ENCODE measurements at places on chromosomes 7 and 10.

DNA sequence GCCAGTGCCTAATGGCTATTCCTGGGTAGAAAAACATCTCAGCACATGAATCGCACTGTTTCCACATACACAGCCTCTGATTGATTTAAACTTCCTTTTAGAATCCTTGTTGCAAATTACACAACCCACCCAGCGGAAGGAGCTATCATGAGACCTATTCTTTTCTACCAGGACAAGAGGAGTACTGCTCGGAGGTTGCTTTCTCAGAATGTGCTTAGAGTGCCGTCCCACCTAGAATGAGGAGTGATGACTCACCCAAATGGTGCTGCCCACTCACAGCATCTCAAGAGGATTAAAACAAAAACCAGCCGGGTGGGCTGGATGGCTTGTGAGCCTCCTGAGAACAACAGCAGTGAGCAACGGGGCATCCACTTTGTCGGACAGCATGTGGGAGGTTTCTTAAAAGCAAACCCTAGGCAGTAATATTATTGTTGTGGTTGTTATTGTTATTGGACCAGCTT lies 128.9 kb downstream of the DGKI start:
- no peak for DNase-seq

GRCh38 chr7:44320141-44320540 lies 5.3 kb downstream of the CAMK2B start:
- DNase-seq: no peak

DNA sequence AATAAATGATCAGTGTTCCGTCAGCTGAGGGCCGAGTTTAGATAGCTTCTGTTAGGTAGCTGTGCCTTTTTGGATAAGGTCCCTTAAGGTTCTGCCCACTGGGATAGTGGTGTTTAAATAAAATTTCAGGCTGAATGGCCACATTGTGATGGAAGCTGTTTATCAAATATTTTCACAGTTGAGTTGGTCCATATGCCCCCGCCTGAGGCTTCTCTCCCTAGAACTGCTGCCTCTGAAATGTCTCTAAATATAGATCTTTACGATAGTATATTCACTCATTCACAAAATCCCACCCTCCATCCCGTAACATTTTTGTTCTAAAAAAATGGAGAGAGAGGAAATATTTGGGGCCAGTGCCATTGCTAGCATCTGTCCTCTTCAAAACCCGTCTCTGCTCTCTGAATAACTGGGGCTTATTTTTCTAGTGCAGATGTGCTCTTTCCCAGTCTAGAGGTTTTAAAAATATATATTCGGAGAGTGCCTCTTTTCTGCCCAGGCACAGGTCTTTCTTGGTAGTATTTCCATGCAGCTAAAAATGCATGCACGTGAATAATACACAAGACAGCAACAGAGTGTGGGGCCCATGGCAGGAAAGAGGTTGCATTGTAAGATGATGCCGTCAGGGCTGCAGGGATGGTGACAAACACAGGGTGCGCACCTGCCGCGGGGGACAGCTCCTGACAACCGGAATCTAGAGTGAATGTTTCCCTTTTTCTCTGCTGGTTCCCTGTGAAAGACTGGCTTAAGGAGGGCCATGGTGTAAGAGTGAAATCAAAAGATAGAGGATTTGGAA lies 105.4 kb upstream of the BTBD16 start:
- DNase-seq: no peak

GRCh38 chr10:47287805-47288204 lies 12.2 kb upstream of the GDF10 start:
- DNase-seq: no peak

DNA sequence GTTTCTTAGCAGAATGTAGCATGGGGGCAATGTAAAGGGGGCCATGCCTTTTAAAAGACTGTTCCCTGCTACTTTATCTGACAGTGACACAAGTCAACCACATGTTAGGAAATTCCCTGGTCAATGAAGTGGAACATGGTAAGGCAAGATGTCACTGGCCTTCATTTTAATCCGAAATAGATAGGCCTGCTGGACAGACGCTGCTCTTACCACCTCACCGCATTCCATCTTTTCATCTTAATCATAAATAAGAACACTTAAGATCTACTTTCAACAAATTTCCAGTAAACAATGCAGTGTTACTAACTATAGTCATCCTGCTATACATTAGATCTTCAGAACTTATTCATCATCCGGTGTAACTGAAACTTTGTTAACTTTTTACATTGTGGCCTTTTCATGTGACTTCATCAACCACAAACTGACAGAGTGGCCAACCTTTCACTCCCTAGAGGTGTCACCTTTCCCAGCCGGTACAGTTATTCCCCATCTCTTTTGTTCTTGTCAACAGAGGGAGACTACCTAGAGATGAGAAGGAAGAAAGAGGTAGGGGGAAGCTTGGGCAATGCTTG lies 15.6 kb downstream of the ASB4 start:
- peak; percentile 6 for DNase-seq

DNA sequence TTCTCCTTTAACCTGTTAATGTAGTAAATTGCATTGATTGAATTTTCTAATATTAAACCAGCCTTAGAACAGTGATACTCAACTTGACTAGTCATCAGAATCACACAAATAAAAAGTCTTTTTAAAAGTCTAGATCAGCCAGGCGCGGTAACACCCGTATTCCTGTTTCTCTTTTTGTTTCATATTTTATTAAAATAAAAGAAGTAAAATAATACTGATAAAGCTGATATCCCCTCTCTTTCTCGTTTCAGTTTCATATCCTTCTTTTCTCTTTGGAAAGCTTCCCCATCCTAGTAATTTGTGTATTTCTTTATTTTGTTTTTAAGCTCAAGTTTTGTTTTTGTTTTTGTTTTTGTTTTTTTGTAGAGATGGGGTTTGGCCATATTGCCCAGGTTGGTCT lies 9.3 kb downstream of the SMO start:
- no peak for DNase-seq

DNA sequence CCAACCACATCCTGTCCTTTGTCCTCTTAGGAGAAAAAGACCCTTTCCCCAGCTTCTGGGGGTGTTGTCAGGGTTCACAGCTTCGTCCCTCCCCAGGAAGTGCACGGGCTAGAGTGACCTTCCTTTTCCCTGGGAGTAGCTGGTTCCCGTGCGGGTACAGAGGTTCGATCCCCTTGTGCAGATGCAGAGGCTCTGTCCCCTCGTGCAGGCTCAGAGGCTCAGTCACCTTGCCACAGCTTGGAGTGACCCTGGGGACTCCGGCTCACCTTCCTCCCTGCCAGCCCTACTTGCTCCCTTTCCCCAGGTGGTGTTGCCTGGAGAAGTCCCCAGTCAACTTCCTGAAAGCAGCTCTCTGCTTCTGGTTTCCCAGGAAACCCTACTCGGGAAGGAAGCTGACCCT lies 60.0 kb upstream of the TCERG1L start:
- DNase-seq: no peak

DNA sequence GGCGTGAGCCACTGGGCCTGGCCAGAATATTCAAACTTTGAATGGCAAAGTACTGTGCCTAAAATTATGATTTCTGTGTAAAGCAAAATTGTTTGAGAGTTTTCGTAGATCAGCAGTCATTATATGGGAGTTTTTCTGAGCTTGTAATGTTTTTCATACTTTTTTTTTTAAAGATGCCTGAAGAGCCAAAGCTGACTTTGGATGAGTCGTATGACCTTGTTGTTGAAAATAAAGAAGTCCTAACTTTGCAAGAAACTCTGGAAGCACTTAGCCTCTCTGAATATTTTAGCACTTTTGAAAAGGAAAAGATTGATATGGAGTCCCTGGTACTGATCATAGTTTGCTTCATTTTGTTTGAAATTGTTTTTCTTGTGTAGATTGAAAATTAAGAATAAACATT lies 26.7 kb downstream of the SEC23IP start:
- DNase-seq: no peak

- DNase-seq: no peak
Measured at GRCh38 chr7:50978633-50979215, 196.0 kb upstream of the GRB10 start.

DNA sequence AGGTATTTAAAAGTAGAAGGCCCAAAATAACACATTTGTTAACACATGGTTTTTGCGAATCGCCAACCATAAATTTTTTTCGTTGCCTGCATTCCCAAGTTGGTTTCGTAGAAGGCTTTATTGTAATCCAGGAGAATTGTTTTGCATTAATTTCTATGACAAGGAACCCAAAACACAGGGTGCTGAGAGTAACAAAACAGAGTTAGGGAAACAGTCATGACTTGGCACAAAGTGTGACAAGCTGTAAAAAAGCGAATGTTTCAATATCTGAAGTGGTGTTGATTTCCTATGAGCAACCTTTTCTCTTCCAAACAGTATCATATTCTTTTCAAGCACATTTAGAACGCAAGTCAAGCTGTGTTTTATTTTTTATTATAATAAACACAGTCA lies 63.6 kb downstream of the C10orf67 start:
- no peak for DNase-seq

DNA sequence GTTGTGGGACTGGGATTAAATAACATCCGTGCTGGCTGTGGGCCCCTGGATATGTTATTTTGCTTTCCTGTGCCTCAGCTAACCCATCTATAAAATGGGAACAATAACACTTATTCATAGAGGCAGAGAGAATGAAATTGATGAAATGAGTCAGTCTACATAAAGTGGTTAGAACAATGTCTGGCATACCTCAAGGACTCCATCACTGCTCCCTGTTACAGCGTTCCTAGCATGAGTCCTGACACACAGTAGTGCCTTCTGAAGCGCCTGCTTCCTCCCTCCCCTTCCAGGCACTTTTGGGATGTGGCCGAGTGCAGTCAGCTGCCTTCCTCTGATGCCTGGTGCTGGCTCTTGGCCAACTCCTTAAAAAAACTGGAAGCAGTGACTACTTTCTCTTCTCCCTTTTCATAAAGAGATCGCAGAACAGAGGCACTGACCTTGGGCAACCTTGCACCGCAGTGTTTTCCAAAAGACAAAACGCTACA lies 108.4 kb upstream of the ZMIZ1 start:
- DNase-seq: no peak

GRCh38 chr7:80890426-80891258 lies 28.2 kb downstream of the SEMA3C start:
- no peak for DNase-seq

DNA sequence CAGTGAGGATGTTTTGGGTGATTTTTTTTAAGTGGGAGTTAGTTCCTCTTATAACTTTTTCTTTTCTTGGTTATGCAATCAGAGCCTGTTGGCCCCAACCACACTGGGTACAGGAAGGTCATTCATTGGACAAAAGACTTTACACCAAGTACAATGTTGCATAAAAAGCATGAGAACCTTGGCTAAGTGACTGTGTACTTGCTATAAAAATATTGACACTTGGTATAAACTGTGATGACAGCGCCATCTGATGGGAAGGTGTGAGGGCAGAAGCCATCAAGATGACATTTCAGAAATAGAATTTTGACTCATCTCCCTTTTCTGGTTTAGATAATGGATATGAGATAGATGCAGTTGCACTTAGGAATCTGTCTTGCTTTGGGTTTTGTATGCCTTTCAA lies 126.4 kb upstream of the CCDC6 start:
- DNase-seq: peak; percentile 19

- DNase-seq: no peak
Measured at GRCh38 chr10:4385231-4385870, 440.7 kb upstream of the AKR1E2 start.

GRCh38 chr10:45515630-45516029 lies 141.6 kb downstream of the ALOX5 start:
- no peak for DNase-seq

DNA sequence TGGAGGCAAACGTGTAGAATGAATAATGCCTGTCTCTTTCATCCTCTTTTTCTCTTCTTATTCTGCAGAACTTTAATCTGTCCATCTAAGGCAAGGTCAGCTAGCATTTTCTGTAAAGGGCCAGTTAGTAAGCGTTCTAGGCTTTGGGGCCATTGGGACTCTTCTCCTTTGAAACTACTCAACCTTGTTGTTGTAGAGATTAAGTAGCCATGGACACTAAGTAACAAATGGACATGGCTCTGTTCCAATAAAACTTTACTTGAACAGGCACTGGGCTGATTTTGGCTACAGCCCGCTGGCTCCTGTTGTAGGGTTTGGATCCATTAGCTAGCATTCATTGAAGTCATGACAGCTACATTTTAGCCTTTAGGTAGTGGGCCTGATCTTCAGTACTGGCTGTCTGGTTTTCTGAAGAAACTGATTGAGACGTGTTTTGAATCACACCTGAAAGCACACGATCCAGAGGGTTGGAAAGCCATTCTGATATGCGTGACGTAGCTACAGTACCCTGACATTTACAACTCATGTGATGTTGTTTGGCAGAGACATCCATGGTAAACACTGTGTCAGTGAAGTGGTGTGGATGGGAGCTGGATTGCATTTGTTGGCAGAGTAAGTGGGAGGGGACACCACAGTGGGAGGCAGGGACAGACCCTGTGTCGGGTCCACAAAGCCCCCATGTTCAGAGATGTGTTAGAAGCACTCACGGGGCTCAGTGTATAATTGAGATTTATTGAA lies 92.5 kb downstream of the MTPN start:
- no peak for DNase-seq

GRCh38 chr7:51249991-51250390 lies 66.6 kb downstream of the COBL start:
- no peak for DNase-seq

DNA sequence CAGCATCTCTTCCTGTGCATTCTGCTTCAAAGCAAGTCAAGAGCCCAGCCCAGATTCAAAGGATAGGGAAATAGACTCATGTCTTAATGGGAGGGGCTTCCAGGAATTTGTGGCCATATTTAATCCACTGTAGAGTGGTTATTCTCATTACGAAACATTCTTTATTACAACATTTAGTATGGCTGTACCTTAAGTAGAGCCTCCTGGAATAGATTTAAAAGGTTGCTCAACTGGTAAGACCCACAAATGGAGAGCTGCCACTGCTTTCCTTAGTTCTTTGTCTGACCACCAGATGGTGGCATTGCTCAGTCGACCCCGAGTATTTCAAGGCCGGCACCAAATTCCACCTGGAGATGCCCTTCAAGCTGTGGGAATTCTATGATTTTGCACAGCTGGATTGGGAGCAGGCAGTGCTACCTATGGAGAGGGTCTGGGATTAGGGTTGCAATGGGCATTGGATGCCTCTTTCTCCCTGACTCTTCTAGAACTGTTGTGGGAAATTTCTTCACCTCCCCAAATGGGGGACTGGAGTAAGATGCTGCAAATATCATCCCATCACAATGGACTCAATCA lies 102.2 kb downstream of the RBM20 start:
- DNase-seq: peak; percentile 26

DNA sequence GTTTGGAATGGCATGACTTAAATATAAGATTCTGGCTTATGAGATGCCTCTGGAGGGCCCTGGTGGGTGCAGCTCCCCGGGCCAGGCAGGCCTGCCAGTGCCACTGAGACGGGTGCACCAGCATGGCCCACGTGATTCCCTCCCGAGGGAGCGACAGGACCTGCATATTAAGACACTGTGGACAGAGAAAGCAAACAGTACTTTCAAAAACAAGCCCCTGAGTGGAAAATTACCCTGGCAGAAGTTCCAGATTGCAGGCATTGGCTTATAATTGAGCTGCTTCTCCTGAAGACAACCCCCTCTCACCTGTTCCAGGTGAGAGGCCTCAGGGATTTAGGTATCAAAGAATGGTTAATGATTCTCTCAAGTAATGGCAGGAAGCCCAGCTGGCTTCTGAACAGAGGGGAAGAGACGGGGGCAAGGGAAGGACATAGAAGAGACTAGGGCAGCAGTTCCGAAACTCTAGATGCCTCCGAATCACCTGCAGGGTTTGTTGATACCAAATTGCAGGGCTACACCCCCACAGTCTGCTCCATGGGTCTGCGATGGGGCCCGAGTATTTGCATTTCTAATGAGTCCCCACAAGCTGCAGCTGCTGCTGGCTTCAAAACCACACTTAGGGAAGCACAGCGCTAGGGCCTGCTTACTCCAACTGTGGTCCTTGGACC lies 66.0 kb upstream of the DOCK1 start:
- DNase-seq: no peak

Measured in activated T-cell treated with anti-CD3 and anti-CD28 coated beads for 48 hours (primary cell).